HFFc6 (cell line): ENCODE measurements at places on chromosomes 6 and 20. TPM values are rescaled to one million over a fixed set of nuclear protein-coding genes. Genes with fewer than 3 reads are reported as not detected.

GRCh38 chr6:35967076-35967774 lies 46.3 kb upstream of the SRPK1 start:
- no peak for DNase-seq

- no peak for DNase-seq
Measured at GRCh38 chr6:7649037-7649810, 59.2 kb downstream of the SNRNP48 start.

GRCh38 chr6:54695815-54696214 lies 150.8 kb upstream of the FAM83B start:
- no peak for DNase-seq

C20orf204 gene
- total RNA-seq: 0.20 to 0.57 TPM (median 0.54 TPM) in 3 replicates

TCF15 gene
- total RNA-seq: not detected in 3 replicates
